ENCODE measurements at places on chromosomes 2 and 18. TPM values are rescaled to one million over a fixed set of nuclear protein-coding genes. Genes with fewer than 3 reads are reported as not detected.

The CROCC2 gene
- not detected for total RNA-seq

The NAT8 gene
- not detected for total RNA-seq

DNA sequence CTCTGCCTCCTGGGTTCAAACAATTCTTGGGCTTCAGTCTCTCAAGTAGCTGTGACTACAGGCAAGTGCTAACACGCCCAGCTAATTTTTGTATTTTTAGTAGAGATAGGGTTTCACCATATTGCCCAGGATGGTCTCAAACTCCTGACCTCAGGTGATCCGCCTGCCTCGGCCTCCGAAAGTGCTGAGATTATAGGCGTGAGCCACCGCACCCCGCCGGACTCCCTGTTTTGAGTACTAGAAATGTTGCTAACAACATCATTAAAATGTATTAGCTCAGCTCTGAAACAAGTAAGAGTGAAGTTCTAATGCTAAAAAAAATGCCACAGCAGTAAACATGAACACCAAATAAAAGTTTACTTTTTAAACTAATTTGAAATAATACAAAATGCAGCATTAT, 937.7 kb downstream of the CPS1 start:
- no peak overlapping the region for H3K4me3 ChIP-seq
- H3K27me3 ChIP-seq, result 0 out of 2 replicates have a peak, but pooled peaks cover 2% of the 10 kb centered on the region
- DNase-seq, result no peak
- no peaks in the 10 kb centered on the region for H3K36me3 ChIP-seq
- peaks cover 15% of the 10 kb centered on the region for H3K4me1 ChIP-seq

GRCh38 chr2:194166818-194167217, 1490.2 kb upstream of the SLC39A10 start:
- H3K36me3 ChIP-seq, result no peaks in the 10 kb centered on the region
- H3K4me1 ChIP-seq, result no peaks in the 10 kb centered on the region
- no peak for DNase-seq
- H3K4me3 ChIP-seq, result no peak overlapping the region
- H3K27me3 ChIP-seq, result no peaks in the 10 kb centered on the region

DNA sequence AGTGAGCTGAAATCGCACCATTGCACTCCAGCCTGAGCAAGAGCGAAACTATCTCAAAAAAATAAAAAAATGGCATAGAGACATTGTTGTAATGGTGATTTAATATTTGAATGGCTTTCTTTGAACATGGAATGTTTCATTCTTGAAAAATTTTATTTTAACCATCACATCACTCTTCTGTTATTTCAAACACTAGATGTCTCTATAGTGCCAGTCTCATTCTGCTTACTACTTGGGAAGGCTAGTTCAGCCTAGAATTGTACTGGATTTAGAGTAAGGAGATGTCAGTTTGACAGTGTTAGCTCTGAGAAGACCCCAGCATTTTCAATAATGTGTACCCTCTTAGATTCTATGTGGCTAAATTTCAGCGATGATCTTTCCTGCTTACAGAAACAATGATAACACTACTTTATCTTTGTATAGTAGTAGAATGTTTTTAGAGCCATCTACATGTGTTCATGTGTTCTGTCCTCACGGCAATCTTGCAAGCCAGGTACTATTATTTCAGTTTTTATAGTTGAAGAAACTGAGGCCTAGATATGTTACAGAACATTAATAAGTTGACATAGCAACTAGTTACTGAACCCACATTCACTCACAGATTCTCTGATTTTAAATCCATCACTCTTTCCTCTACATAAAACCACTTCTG, 142.9 kb upstream of the ZSWIM2 start:
- no peak overlapping the region for H3K27ac ChIP-seq
- H3K4me1 ChIP-seq, result peaks cover 5% of the 10 kb centered on the region
- DNase-seq, result no peak
- no peak overlapping the region for H3K4me3 ChIP-seq
- H3K27me3 ChIP-seq, result no peaks in the 10 kb centered on the region
